Dermis blood vessel endothelial cell (primary cell): ENCODE measurements at places on chromosomes 7 and 10. TPM values are rescaled to one million over a fixed set of nuclear protein-coding genes. Genes with fewer than 3 reads are reported as not detected.

DNA sequence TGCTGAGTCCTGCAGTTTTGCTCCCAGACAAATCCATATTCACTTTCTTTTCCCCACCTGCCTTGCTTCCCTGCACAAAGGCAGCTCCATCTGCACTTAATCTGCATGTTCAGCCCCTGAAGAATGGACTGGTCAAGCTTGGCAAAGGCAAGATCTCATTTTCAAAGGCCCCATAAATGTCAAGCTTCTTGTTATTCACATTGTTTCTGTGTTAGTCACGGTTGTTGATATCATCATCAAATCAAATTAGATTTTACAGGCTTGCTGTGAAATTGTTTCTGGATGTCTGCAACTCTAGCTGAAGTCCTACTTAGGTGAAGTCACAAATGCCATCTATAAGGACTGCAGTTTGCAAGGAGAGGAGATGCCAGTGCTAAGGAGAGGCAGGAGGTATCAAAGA, 91.0 kb downstream of the GPAM start:
- no peak for DNase-seq

FAM24B gene
- 2.2 and 5.1 TPM in 2 replicates for total RNA-seq

GRCh38 chr10:13990392-13990805, 340.3 kb downstream of the FRMD4A start:
- DNase-seq, result peak; percentile 95

DNA sequence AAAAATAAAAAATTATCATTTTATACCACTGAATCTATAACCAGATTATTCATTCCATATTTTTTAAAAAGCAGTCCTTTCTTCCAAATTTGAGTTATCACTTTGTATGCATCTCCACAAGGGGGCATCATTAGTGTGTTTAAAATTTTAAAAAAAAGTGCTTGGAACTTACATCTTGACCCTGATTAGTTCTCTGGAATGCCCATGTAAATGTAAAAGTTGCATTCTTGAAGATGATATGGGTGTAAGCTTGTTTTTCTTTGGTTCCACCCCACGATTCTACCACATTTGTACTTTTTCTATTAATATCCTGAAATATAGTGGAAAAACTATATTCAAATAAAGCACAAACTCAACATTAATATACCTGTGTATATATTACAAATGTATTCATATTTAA, 144.9 kb downstream of the ELAPOR2 start:
- DNase-seq, result peak; percentile 56

JCAD gene
- total RNA-seq, result 74.7 and 96.4 TPM in 2 replicates

MICALL2 gene
- total RNA-seq, result 14.4 and 19.1 TPM in 2 replicates

DNA sequence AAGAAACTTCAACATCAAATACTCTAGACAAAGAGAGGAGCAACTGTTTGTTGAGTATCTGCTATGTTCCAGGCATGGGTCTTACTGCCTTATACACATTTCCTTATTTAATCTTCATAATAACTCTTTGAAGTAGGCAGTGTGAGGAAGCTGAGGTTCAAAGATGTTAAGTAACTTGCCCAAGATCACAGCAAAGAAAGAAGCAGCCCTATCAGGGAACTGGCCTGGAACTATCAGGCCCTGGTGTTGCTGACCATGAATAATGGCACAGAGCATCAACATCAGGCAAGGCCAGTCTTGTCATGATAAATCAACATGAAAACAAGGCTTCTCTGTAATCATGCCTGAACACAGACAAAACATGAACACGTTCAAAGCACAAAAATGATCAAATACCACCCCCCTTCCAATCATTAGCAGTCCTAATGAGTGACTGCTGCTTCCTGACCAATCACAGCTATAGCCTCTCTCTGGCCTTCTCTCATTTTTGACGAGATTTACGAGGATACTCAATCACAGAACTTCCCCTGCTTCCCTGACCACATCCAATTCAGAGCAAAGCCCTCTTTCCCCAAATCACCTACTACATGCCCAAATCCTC, 2.3 kb downstream of the GSDME start:
- DNase-seq, result peak; percentile 4

GRCh38 chr10:77702166-77702565, 64.6 kb upstream of the KCNMA1 start:
- peak; percentile 37 for DNase-seq

PRLHR gene
- not detected in 2 replicates for total RNA-seq

TDRD1 gene
- total RNA-seq, result under 0.01 TPM in 2 replicates
